ENCODE measurements at places on chromosomes 5 and 9.
A peak's percentile ranks its signal among the peaks of the same experiment; 100 is the strongest.

- no peak for DNase-seq
Observed at GRCh38 chr5:78373231-78373630, 12.8 kb downstream of the SCAMP1 start.

- peak; percentile 18 for DNase-seq
Observed at GRCh38 chr9:89605465-89606048, 745 bp downstream of the GADD45G start.

DNA sequence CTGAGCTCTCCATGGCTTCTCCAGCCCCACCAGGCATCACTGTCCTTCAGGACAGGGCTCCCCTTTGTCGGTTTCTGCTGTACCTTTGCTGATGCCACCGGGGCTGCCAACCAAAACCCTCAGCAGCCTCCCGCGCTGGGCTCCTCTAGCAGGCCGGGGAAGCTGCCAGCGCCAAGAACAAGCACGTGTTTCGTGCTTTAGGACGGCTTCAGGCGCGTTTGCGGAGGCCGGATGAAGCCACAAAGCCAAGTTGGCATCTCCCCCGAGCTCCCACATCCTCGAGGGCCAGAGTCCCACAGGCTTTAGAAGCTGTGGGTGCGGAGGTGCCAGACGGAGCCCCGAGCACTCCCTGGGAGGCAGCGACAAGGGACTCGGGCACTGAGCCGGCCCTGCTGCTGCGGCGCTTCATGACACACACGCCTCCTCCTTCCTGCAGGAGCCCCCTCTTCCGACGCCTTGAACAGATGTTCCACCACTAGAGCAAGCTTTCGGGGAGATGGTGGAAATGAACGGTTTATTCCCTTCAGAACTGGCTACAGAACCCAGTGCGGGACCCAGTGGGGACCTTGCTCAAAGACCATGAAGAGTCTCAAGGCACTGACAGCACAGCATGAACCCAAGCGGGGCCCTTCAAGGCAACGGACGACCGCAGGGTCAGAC is 36.7 kb downstream of the SARDH start:
- peak; percentile 38 for DNase-seq

DNA sequence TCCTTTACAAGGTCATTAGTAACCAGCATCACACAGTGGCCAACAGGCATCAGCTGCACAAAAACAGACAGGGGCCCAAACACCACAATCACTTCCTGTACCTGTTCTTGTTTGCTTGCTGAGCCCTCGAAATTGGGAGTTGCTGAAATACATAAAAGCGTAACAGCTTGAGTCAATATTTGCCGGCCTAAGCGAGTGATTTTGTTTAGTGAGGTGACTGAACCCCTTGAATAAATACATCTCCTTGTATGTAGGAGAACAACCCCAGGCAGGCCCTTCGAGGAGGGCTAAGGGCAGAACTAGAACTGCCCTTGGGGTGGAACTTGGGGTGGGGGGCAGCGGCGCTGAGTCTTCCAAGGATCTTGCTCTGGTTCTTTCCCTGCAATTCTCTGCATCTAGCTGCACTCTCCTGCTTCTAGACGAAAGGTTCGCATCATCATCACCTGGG is 502.5 kb downstream of the RASEF start:
- DNase-seq: no peak

DNA sequence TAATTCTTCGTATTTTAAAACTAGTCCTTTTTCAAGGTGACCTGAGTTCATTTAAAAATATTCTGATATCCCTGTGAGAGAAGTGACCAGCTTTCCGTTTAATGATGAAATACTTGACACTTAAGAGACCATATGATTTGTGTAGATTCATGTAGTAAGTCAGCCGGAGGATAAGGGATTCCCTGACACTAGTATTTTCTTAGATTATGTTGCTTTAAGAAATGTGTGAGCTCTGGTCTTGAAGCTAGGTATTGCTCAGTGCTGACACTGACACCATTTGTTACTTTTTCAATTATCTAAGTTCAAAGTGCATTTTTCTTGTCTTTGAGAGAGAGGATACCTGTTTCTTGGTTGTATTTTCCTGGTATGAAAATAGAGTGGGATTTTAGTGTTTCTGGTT is 4.2 kb downstream of the NIPBL start:
- DNase-seq: no peak

Measured in stimulated activated CD4-positive, alpha-beta T cell treated with anti-CD3 and anti-CD28 coated beads, Interleukin-15, amount 100 ng/mL, for 1 hour (primary cell).